Stimulated activated naive CD8-positive, alpha-beta T cell treated with anti-CD3 and anti-CD28 coated beads, Interleukin-15, amount 100 ng/mL, for 72 hours (primary cell): ENCODE measurements at places on chromosomes 7 and 10.

DNA sequence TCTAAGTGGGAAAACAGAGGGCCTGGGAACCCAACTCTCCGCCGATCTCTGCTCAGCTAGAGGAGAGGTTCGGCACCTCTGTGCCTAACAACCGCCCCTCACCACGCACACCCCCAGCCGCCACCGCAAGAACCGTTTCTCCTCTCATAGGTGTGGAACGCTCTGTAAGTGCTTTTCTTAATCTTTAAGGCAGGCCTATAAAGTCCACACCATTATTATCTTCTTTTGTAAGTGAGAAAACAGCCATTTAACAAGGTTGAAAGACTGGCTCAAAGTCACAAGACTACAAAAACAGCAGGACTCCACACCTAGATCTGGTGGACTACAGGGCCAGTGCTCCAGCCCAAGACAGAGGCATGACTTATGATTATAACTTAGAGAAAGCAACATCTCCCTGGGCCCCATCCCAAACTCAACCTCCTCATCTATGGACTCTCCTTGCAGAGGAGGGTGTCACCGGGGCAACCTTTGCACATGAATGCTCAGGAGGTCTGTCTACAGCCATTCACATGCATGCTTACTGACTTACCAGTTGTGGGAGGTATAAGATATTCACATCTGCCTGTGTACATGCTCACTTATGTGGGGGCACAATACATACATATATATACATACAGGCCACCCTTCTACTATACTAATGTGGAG, 7.9 kb upstream of the NKX2-3 start:
- DNase-seq, result no peak

- no peak for DNase-seq
Observed at GRCh38 chr7:27244488-27245123, 2.0 kb downstream of the EVX1 start.

DNA sequence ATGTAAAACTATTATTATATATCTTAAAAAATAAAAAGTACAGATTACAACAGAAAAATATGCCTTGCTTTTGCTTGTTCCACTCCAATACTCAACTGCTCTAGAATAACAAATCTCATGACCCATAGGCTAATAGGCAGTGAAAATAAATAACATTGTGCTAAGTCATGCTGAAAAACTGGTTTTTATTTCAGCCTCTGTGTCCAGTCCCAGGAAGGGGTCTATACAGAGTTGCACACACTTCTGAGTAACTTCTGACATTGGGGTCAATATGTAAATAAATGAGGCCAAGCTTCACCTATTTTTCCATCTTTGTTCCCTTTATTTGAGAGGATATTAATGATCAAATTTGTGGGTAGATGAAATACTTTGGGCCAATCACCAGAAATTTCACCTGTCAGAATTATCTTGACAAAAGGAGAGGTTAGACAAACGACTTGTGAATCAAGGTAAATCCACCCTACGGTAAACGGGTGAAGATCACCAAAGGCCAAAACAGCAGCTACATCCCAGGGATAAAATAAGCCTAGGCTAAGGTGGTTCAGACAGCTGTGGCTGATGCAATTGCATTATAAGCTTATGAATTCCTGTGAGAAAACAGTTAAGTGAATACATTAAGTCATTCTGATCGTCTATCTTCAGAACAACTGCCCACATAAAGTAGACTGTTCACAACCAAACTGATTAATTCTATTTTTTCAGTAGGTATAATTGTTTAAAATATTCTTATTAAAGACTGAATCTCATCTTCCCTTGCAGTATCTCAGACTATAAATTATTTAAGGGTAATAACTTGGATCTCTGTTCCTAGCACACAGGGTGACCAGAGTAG, 87.5 kb downstream of the UBE2H start:
- no peak for DNase-seq

GRCh38 chr10:113533801-113534200, 19.1 kb upstream of the HABP2 start:
- DNase-seq, result no peak

GRCh38 chr7:82598958-82599357, 155.4 kb upstream of the CACNA2D1 start:
- DNase-seq, result no peak

DNA sequence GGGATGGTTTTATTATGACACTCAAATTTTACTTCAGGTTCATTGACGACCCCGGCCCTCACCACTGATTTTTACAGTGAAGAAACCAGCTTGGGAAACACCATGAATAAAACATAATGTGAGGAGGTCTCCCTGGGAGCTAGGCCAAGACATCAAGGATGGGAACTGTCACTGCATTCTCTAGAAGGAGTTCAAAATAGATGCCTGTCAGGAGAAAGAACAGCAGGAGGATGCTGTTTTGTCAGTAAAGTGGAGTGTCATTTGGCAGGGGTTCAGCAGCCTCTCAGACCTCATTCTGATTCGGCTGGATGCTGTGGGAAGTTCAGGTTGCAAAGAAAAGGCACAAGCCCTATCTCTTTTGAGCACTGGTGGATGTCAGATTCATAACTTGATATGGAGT, 360.3 kb upstream of the C7orf33 start:
- no peak for DNase-seq

DNA sequence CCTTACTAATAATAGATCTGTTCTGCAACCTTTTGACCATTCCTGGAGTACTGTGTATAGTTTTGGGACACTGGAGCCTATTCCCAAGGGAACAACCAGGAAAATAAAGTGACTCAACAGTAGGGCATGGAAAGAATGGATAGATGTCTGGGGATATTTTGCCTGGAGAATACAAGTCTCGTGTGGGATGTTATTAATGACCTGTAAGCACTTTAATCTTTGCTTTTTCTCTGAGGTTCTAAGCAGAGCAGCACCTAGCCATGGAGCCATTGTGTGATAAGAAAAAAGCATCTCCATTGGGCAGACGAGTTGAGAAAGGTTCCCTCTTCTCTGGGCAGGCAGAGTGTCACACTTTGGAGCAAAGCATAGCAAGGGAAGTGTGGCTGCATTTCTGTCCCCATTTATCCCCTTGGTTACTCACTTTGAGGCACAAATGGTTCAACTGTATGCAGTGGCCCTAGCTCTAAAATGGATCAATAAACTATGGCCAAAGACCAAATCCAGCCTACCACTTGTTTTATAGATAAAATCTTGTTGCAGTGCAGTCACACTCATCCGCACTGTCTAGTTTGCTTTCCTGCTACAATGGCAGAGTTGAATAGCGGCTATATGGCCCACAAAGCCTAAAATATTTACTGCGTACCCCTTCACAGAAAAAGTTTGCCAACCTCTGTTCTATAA, 21.0 kb upstream of the CCDC71L start:
- DNase-seq, result no peak

DNA sequence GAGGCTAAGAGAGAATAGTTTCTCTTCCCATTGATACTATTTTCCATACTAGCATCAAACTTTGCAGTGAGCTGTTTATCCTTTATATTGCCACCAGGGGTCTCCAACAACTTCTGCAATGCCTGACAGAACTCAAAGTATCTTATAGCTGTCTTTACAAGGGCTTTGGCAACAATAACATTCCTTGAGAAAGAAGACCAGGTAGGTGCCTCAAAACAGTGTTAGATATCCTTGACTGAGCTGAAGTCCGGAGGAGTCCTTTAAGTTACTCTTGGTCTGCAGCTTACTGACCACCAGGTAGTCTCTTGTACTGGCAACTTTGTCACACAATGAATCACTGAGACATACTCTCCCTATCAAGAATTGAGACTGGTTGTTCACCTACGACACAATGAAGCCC, 30.0 kb upstream of the TES start:
- DNase-seq, result no peak

- no peak for DNase-seq
Observed at GRCh38 chr10:3963191-3963673, 178.2 kb upstream of the KLF6 start.

DNA sequence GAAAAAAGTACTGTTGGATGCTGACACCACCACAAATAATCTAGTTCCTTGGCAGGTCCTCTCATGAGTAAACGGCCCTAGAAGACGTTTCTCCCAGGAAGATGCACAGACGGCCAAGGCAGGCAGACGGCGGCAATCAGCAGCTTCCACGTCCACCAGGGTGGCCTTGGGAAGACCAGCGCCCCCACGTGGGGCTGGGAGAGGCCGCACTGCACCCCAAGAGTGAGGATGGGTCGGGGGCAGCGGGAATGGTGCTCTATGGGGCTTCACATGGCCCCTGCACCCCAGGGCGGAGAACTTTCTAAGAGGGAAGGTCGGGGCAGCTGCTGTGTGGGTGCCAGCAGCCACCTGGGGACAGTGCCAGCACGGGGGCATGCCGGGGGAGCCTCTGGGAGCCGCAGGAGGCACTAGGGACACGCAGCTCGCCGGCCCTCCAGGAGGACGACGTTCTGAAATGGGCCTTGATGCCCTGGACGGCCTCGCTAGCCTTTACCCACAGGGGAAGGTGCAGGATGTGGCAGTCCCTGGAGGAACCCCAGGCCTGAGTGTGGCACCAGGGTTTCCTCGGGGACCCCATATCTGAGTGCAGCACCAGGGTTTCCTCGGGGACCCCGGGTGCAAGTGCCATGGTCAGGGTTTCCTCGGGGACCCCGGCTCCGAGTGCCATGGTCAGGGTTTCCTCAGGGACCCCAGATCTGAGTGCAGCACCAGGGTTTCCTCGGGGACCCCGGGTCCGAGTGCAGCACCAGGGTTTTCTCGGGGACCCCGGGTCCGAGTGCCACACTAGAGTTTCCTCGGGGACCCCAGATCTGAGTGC, 539.9 kb downstream of the DNAJB6 start:
- DNase-seq, result no peak

DNA sequence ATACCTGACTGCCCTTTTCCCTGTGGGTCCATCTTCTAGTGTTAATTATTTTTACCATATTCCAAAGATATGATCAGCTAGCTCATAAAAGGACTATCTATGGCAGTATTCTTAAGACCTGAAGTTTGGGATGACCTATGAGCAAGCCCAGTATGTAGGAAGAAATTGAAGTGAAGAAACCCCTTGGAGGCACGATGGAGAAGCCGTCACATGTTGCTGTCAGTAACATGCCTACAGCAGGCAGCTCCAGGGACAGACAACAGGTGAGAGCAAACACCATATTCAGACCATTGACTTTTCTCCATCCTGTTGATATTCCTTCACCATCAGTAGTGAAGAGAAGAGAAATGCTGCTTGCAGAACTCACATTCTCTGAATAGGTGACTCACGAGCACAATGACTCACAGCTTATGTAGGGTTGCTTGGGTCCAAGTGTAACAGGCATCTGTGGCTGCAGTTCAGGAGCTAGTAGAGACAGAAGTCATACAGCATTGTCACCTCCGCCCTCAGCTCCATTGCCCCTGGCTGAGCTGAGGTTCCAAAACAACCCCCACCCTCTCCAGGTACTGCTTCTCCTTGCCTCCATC, 8.4 kb upstream of the LYZL2 start:
- no peak for DNase-seq

DNA sequence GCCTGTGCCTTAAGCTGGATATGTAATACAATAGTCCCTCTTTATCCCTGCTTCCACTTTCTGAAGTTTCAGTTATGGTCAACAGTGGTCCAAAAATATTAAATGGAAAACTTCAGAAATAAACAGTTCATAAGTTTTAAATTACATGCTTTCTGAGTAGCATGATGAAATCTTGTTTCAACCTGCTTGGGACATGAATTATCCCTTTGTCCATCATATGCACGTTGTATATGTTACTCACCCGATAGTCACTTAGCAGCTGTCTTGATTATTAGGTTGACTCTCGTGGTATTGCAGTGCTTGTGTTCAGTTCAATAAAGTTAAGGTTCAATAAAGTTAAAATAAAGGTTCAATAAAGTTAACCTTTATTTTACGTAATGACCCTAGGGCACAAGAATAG, 25.5 kb downstream of the C1GALT1 start:
- no peak for DNase-seq

DNA sequence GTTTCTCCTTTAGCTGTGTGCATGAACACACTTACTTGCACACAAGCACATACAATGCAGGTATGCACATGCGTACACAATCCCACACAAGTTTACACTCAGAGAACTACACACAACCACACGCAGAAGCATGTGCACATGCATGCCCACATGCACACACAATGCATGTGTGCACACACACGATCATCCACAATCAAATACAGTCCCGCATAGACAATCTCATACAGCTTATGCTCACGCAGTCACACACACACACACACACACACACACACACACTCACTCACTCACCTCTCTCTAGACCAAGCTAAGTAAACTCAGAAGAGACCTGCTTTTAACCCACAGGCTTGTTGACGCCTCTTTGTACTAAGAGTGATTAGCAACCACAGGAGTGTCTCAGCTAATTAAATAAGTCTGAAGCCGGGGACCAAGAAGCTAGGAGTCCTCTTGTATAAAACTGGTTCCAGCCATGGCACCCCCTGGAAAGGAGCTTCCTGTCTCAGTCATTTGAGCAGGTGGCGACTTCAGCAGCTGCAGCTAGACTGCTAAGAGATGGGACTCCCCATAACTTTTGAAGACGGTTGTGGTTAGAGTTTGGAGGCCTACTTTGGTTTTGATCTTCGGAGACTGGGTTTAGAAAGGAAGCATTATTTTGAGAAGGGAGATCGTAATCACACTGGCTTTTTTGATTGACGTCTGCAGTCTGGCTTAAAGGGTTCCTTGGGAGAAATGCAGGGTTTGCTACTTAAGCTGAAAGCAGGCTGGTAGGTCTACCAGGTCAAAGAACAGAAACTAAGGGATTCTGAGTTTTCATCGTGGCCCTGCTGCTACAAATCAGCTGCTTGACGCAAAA, 82.3 kb upstream of the ADRB1 start:
- peak; percentile 74 for DNase-seq

DNA sequence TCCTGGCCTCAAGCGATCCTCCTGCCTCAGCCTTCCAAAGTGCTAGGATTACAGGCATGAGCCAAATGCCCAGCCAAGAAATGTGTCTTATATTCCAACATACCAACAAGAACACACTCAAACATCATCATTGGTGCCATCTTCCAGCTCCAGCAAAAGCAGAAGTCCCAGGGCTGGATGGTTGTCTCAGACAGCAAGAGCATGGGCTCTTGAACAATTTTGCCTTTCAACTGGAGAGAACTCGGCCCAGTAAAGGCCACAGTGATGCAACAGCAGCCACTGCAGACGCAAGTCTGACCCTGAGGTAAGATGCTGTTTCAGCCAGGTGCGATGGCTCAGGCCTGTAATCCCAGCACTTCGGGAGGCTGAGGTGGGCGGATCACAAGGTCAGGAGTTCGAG, 52.8 kb upstream of the NFE2L3 start:
- no peak for DNase-seq

- no peak for DNase-seq
Observed at GRCh38 chr7:19112274-19113001, 5.0 kb downstream of the TWIST1 start.

- no peak for DNase-seq
Observed at GRCh38 chr10:90407131-90407530, 450.7 kb downstream of the HTR7 start.

DNA sequence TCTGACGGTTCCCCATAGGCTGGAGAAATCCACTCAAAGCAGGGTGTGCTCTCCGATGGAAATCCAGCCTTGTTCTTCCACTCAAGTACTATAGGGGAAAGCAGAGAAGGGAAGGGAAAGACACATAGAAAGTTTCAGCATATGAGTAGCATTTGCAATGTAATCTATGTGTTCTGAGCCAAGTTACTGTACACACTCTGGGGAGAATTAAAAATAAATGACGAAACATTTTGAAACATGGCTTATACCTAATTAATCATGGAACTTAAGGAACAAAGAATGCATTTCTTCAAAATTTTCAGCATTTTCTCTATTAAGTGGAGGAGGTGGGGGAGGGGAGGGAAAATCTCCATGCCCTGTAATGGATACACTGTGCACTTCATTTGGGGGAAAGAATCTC, 198.1 kb upstream of the HABP2 start:
- no peak for DNase-seq

GRCh38 chr10:70544431-70545340, 57.9 kb downstream of the PRF1 start:
- no peak for DNase-seq

- DNase-seq, result no peak
Observed at GRCh38 chr10:4213441-4213840, 428.4 kb upstream of the KLF6 start.
